Colonic mucosa (tissue), 4 donors: ENCODE measurements at places on chromosomes 12 and 14. TPM values are rescaled to one million over a fixed set of nuclear protein-coding genes. Genes with fewer than 3 reads are reported as not detected.

The RIPK3 gene
- total RNA-seq: 30.1 TPM

The PTPRR gene
- 21.8 TPM for total RNA-seq

- H3K36me3 ChIP-seq: no peaks in the 10 kb centered on the region
- H3K4me1 ChIP-seq: no peaks in the 10 kb centered on the region
- DNase-seq: no peak
- H3K27me3 ChIP-seq: no peaks in the 10 kb centered on the region
Measured at GRCh38 chr12:58530742-58531062, 389.6 kb downstream of the LRIG3 start.

GRCh38 chr12:34264110-34264509 is 241.8 kb downstream of the ALG10 start:
- DNase-seq: no peak
- H3K4me1 ChIP-seq: no peaks in the 10 kb centered on the region
- no peaks in the 10 kb centered on the region for H3K36me3 ChIP-seq

DNA sequence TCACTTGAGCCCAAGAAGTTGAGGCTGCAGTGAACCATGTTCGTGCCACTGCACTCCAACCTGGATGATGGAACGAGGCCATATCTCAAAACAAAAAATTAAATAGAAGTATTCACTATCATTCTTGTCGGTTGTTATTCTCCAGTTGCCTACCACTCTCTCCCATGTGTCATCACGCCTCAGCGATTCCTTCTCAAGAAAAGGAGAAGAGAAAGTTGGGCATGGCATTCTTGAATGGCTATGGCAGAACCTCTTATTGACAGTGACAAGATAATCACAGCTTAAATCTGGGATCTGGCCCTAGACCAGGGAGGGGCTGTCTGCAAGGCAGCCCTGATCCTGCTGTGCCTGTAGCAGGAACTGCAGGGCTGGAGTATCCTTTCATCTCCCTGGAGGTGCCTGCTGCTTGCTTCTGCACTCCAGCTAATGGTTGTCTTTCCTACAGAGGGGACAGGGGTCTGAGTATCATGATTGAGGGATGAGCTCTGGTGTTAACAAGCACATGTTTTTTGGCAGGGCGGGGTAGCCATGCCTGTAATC is 12.8 kb upstream of the MLEC start:
- no peak overlapping the region for H3K27ac ChIP-seq
- DNase-seq: no peak
- H3K27me3 ChIP-seq: no peaks in the 10 kb centered on the region

GRCh38 chr12:26239852-26240815 is 44.8 kb downstream of the SSPN start:
- H3K4me3 ChIP-seq: no peak overlapping the region
- H3K27me3 ChIP-seq: no peaks in the 10 kb centered on the region
- H3K4me1 ChIP-seq: no peaks in the 10 kb centered on the region
- H3K36me3 ChIP-seq: no peaks in the 10 kb centered on the region
- H3K27ac ChIP-seq: no peak overlapping the region

DNA sequence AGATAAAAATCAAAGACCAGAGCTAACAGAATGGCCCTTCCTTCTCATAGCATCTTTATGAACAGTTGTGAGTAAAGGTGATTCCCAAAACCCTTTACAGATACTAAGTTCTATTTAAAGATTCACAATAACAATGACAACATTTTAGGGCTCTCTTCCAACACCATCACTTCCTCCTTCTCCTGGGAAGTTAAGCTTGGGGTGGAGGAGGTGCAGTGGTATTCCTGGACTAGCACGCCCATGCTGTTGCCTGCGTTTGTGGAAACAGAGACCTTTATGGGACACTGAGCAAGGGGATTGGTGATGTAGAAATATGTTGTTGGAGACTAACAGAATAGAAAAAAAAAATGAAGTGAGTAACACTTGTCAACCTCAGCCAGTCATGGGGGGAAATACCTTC is 22.5 kb downstream of the SYNE2 start:
- peak; percentile 48 for DNase-seq
- H3K4me1 ChIP-seq: peaks cover 11% of the 10 kb centered on the region
- no peaks in the 10 kb centered on the region for H3K27me3 ChIP-seq
- no peak overlapping the region for H3K4me3 ChIP-seq
- H3K27ac ChIP-seq: no peak overlapping the region
